Effector memory CD4-positive, alpha-beta T cell (primary cell): ENCODE measurements at places on chromosomes 16 and 17.

GRCh38 chr17:80025140-80025539 is 10.5 kb downstream of the TBC1D16 start:
- no peaks in the 10 kb centered on the region for H3K4me1 ChIP-seq
- H3K27ac ChIP-seq, result no peak overlapping the region
- no peak overlapping the region for H3K4me3 ChIP-seq
- no peaks in the 10 kb centered on the region for H3K27me3 ChIP-seq
- no peaks in the 10 kb centered on the region for H3K36me3 ChIP-seq

DNA sequence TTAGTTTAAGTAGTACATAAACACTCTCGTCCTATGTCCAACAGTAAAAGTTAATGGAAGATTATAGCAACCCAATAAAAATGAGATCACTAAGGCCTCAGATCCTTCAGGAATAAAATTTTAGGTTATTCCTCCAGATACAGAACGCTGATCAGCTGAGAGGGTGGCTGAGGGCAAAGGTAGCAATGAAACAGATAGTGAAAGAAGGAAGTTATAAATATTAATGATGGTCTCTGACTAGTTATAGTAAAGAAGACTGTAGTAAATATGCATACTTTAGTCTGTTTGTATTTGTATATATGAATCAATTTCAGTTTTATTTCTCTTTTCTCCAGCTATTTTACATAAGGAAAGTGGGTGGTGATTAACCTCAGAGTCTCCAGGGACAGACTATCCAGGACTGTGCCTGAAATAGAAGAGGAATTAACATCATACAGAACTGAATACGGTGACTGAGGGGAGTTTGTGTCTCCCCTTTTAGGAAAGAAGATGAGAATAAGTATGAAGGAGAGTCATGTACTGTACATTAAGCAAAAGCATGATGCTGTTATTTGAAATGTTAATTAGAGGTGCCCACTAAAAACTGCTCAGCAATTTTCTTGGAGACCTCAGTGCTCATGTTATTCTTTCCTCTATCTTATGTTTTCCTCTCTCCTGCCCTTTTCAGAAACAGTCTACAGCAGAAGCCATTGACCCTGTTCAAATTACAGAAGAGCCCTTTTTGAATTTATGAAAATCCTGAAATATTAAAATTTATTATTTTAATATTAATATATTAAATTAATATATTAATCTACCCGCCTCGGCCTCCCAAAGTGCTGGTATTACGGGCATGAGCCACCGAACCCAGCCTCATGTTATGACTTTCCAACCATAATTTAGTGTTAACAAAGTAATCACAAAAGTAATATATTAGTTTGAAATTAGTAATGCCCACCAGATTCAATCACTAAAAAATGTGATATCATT is 36.5 kb upstream of the DHRS7B start:
- H3K4me1 ChIP-seq, result no peaks in the 10 kb centered on the region
- H3K4me3 ChIP-seq, result no peak overlapping the region
- H3K27ac ChIP-seq, result no peak overlapping the region
- no peaks in the 10 kb centered on the region for H3K27me3 ChIP-seq
- DNase-seq, result no peak

- H3K27ac ChIP-seq, result no peak overlapping the region
- H3K36me3 ChIP-seq, result no peaks in the 10 kb centered on the region
- H3K4me3 ChIP-seq, result no peak overlapping the region
- peaks cover 31% of the 10 kb centered on the region for H3K4me1 ChIP-seq
- DNase-seq, result no peak
These were observed 73.9 kb downstream of the GNAO1 start for GRCh38 chr16:56265184-56265583.

- DNase-seq, result no peak
- no peak overlapping the region for H3K4me3 ChIP-seq
- no peak overlapping the region for H3K27ac ChIP-seq
- H3K27me3 ChIP-seq, result no peaks in the 10 kb centered on the region
- H3K4me1 ChIP-seq, result no peaks in the 10 kb centered on the region
These were observed 51.2 kb downstream of the RPA1 start for GRCh38 chr17:1880851-1881630.

DNA sequence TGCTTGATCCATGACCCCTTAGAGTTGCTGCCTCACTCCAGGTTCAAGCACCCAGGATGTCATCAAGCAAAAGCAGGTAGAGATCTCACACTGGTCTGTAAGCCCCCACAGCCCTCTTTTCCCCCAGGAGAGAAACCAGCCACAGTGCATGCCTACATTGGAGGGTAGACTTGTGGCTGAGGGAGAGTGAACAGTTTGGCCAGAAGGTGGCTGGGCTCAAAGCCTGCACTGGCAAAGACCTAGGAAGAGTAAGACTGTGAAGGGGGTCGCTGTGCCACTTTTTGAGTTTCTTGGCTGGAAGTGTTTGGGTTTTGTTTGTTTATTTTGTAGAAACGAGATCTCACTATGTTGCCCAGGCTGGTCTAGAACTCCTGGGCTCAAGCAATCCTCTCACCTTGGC is 28.5 kb downstream of the HOXB1 start:
- no peak overlapping the region for H3K27ac ChIP-seq
- no peaks in the 10 kb centered on the region for H3K36me3 ChIP-seq
- H3K4me3 ChIP-seq, result no peak overlapping the region
- no peak for DNase-seq

DNA sequence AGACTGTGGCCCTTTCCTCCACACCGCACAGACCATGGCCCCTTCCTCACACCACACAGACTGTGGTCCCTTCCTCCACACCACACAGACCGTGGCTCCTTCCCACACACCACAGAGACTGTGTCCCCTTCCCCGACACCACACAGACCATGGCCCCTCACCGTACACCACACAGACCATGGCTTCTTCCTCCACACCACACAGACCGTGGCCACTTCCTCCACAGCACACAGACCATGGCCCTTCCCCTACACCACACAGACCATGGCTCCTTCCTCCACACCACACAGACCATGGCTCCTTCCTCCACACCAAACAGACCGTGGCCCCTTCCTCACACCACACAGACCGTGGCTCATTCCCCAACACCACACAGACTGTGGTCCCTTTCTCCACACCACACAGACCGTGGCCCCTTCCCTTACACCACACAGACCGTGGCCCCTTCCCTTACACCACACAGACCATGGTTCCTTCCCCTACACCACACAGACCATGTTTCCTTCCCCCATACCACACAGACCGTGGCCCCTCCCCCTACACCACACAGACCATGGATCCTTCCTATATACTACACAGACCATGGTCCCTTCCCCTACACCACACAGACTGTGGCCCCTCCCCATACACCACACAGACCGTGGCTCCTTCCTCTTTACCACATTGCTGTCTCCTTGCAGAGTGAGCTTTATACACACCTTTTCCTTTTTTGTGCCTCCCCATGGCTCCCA is 297.5 kb upstream of the FOXF1 start:
- H3K27me3 ChIP-seq, result no peaks in the 10 kb centered on the region
- no peaks in the 10 kb centered on the region for H3K36me3 ChIP-seq
- H3K4me1 ChIP-seq, result no peaks in the 10 kb centered on the region
- no peak overlapping the region for H3K27ac ChIP-seq
- H3K4me3 ChIP-seq, result no peak overlapping the region
